Breast epithelium (tissue), 4 donors: ENCODE measurements at places on chromosomes 1 and 21. TPM values are rescaled to one million over a fixed set of nuclear protein-coding genes. Genes with fewer than 3 reads are reported as not detected.

The LAD1 gene
- total RNA-seq: 13.1 TPM

- H3K27me3 ChIP-seq: no peaks in the 10 kb centered on the region
- DNase-seq: no peak
- H3K27ac ChIP-seq: no peak overlapping the region
- no peak overlapping the region for H3K4me3 ChIP-seq
Observed at GRCh38 chr1:112866151-112866550, 89.8 kb downstream of the SLC16A1 start.

DNA sequence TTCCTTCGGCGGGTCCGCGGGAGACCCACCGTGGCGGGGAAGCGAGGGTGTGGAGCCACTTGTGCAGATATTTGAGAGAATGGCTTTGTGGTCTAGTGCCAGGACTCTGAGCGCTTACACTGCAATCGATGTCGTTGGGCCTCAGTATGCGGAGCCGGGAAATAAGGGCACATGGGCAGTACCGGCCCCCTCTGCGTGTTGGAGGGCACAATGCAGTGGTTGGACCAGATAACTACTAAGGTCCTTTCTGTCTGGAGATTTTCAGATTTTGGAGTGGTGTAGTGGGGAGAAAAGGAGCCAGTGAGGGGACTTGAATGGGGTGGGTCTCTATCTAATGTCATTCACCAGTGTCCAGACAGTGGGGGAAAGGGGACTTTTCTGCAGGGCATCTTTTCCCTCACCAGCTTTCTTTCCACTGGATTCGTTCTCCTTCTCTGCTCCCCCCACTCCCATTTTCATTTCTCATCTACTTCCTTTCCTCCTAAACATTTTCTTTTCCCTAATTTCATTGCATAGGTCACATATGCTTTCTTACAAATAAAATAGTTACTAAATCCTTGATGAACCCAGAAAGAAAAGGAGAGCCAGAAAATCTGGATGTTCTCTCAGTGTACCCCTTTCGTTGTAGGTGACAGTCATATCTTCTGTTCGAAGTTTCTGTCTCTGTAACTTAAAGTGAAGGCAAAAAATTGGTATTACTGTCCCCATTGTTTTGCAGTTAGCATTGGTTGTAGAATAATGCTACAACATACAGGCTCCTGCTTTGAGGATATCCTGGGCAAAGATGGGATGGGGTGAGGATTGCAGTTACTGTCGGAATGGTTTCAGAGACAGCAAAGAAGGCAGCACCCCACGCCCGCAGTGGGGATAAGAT, 1.4 kb downstream of the ATF3 start:
- H3K4me1 ChIP-seq: no peaks in the 10 kb centered on the region
- peak overlapping the region; percentile 96 for H3K27ac ChIP-seq
- no peaks in the 10 kb centered on the region for H3K36me3 ChIP-seq
- H3K27me3 ChIP-seq: no peaks in the 10 kb centered on the region
- H3K4me3 ChIP-seq: peak overlapping the region; percentile 93
- no peak for DNase-seq

- H3K4me1 ChIP-seq: peaks cover 6% of the 10 kb centered on the region
- H3K4me3 ChIP-seq: no peak overlapping the region
- H3K27me3 ChIP-seq: no peaks in the 10 kb centered on the region
Observed at GRCh38 chr1:1922956-1923833, 4.1 kb upstream of the TMEM52 start.

DNA sequence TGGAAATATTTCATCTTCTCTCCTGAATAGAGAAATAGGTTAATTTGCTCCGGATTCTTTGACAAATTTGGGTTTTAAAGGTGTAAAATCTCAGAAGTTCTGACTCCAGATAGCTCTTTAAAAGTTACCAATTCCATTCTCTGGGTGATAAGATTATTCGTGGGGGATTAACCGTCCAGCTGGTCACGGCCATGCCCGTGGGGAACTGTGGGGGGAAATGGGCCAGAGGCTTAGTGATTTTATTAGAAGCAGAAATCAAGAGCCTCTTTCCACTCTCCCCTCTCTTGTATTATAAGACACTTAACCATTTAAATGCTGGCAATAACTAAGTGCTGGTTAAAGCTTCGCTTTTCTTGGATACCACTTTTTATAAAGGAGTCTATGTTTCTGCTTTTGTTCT, 376.4 kb upstream of the KAZN start:
- H3K36me3 ChIP-seq: no peaks in the 10 kb centered on the region
- no peaks in the 10 kb centered on the region for H3K27me3 ChIP-seq
- H3K4me3 ChIP-seq: no peak overlapping the region
- no peaks in the 10 kb centered on the region for H3K4me1 ChIP-seq

- peak; percentile 65 for DNase-seq
- H3K4me3 ChIP-seq: no peak overlapping the region
- no peaks in the 10 kb centered on the region for H3K36me3 ChIP-seq
- H3K4me1 ChIP-seq: no peaks in the 10 kb centered on the region
Observed at GRCh38 chr1:58968360-58968952, 184.6 kb upstream of the JUN start.

- H3K36me3 ChIP-seq: no peaks in the 10 kb centered on the region
- H3K27me3 ChIP-seq: no peaks in the 10 kb centered on the region
- H3K27ac ChIP-seq: no peak overlapping the region
- no peak for DNase-seq
Observed at GRCh38 chr1:228751360-228752098, 16.2 kb downstream of the RHOU start.
